ENCODE measurements at places on chromosomes 7 and 10. TPM values are rescaled to one million over a fixed set of nuclear protein-coding genes. Genes with fewer than 3 reads are reported as not detected.
A peak's percentile ranks its signal among the peaks of the same experiment; 100 is the strongest.

DNA sequence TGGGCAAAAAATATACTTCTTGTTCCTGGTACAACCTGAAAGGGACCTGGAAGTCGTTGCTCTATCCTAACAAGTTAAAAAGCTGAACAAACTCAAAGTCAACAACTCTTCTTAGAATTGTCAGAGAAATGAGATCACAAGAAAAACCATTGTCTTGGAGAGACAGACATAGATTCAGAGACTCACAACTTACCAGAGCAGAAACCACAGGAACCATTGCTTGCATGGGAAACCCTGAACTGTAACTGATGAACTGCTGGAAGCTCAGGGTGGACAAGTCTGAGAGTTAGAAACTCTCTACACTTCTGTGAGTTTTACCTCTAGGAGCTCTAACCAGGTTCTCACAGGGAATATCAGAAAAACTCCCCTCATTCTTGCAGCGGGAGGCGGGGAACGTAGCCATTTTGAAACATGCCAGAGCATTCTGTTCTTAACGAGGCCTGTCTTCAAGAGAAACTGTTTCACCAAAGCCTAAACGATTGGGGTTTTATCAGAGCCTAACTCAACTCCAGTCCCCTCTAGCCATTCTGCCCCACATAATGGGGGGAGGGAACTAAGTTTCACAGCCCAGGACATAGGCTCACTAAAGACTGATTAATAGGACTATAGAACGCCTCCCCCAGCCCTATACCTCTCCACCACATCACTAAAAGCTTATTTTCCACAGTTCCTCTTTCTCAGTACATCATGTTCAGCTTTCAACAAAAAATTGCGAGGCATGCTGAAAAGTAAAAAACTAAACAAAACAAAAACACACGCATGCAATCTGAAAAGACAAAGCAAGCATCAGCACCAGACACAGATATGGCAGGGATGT is 12.0 kb upstream of the GSDME start:
- DNase-seq = no peak

GRCh38 chr7:158019726-158020705 is 567.6 kb downstream of the PTPRN2 start:
- DNase-seq = peak; percentile 47

DNA sequence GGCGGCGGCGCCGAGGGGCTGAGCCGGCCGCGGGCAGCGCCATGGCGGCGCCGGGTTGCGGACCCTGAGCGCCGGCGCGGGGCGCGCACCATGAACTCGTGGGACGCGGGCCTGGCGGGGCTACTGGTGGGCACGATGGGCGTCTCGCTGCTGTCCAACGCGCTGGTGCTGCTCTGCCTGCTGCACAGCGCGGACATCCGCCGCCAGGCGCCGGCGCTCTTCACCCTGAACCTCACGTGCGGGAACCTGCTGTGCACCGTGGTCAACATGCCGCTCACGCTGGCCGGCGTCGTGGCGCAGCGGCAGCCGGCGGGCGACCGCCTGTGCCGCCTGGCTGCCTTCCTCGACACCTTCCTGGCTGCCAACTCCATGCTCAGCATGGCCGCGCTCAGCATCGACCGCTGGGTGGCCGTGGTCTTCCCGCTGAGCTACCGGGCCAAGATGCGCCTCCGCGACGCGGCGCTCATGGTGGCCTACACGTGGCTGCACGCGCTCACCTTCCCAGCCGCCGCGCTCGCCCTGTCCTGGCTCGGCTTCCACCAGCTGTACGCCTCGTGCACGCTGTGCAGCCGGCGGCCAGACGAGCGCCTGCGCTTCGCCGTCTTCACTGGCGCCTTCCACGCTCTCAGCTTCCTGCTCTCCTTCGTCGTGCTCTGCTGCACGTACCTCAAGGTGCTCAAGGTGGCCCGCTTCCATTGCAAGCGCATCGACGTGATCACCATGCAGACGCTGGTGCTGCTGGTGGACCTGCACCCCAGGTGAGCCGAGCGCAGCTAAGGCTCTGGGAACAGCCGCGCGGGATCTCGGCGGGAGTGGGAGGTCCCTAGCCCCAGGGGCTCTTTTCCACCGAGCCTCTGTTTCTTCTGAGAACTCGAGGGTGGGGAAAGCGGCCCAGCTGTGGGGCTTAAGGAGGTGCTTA is at the start of gene GPR26:
TSS of gene GPR26 (plus strand) at position 38 of the 919 bp plus-strand sequence. CDS start at position 91, 53 bp downstream.
- DNase-seq = no peak

Gene SRI
- 115 TPM for total RNA-seq

Gene CPN1
- not detected for total RNA-seq

GRCh38 chr7:131540491-131541162 is 15.8 kb downstream of the PODXL start:
- DNase-seq = peak; percentile 63

Data from upper lobe of right lung (tissue), 1 donor.